ENCODE measurements at places on chromosomes 12 and 14. TPM values are rescaled to one million over a fixed set of nuclear protein-coding genes. Genes with fewer than 3 reads are reported as not detected.

GTF2H3 gene
- total RNA-seq: 39.3 TPM

TBX3 gene
- 0.81 TPM for total RNA-seq

SERPINA4 gene
- not detected for total RNA-seq

SERPINA10 gene
- total RNA-seq: not detected

MYL2 gene
- total RNA-seq: not detected

FOXN4 gene
- not detected for total RNA-seq

LTB4R gene
- 1.9 TPM for total RNA-seq

BCL11B gene
- 0.14 TPM for total RNA-seq
